ENCODE measurements at places on chromosomes 2 and 18.

DNA sequence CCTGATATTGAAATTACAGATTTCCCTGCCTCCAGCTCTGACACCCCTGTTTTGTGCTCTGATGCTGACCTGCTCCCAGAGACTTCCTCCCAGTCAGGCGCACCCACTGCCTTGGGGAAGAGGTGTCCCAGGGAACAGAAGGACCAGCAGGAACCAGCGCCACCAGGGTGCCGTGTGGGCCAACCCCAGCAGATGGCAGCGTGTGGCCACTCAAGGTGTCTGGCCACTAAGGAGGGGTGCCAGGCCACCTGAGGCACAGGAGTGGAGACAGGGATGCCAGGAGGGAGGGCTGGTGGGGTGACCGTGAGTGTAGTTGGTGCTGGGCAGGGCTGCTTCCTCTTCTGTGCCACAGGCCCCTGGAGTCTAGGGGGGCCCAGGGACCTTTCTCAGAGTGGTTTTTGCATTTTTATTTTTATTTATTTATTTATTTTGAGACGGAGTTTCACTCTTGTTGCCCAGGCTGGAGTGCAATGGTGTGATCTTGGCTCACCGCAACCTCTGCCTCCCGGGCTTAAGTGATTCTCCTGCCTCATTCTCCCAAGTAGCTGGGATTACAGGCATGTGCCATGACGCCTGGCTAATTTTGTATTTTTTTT lies 56.0 kb downstream of the TEX44 start:
- DNase-seq, result peak; percentile 32

- DNase-seq, result peak; percentile 51
Measured at GRCh38 chr2:153871231-153872221, at the start of gene GALNT13. Gene GALNT13, plus strand, starts transcription at chr2:153871922.

DNA sequence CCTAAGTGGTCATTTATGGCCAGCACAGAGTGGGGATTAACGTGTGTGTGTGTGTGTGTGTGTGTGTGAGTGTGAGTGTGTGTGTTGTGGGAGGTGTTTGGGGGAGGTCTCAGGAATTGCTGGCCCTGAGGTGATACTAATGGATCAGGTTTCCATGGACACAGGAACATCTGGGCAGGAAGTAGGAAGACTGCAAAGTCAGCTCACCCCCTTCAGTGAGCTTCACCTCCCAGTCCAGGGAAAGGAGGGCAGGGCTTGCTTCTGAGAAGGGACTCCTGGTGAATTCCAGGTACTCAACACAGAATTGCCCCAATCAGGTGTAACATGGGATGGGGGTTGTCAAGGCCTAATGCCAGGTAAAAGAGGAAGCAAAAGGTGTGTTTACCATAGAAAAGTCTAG lies 30.3 kb upstream of the IL1R1 start:
- no peak for DNase-seq

GRCh38 chr2:118019821-118020220 lies 6.0 kb upstream of the CCDC93 start:
- no peak for DNase-seq

DNA sequence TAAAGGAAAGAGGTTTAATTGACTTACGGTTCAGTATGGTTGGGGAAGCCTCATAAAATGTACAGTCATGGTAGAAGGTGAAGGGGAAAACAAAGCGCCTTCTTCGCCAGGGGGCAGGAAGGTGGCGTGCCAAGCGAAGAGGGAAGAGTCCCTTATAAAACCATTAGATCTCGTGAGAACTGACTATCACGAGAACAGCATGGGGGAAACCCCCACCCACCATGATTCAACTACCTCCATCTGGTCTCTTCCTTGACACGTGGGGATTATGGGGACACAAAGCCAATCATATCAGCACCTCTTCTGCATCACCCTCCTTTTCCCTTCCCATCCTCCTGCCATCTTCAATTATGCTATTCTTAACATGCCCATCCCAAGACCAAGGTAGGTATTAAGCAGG lies 29.9 kb upstream of the TANK start:
- DNase-seq, result no peak

DNA sequence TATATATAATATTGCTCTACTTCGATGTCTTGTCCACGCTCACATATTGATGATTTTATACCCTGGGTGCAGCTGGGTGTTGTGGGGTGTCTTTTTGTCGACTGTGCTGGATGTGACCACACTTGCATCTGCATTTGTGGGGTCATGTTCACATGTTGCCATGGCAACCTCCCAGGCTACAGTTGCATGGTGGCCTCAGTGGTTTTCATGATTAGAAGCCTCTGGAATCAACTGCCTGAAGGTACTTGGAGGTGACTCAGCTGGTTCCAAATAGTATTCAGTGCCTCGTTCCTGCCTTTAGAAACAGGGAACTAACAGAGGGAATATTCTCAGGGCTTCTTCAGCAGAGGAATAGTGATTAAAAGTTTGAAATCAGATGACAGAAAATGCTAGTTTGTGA lies 166.3 kb upstream of the NYAP2 start:
- no peak for DNase-seq

- no peak for DNase-seq
Measured at GRCh38 chr2:209958016-209958415, 44.4 kb upstream of the RPE start.

- no peak for DNase-seq
Measured at GRCh38 chr2:47869859-47870595, 36.3 kb downstream of the FBXO11 start.

DNA sequence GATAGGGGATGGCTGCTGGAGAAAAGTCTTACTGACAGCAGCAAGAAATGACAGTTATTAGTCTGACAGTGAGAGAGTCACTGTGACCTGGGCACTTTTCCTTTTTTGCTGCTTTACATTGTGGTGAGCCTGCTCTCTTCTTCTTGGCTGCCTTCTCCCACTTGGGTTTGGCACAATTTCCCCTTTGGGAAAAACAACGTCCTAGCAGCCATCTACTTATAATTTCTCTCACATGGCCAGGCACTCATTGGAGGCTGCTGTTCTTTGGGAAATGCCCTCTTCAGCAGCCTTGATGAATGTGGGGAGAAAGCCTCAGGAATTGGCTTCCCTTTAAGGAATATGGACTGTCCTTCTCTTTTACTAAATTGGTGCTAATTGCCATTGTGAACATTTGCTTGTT lies 60.4 kb upstream of the SLC1A4 start:
- no peak for DNase-seq

DNA sequence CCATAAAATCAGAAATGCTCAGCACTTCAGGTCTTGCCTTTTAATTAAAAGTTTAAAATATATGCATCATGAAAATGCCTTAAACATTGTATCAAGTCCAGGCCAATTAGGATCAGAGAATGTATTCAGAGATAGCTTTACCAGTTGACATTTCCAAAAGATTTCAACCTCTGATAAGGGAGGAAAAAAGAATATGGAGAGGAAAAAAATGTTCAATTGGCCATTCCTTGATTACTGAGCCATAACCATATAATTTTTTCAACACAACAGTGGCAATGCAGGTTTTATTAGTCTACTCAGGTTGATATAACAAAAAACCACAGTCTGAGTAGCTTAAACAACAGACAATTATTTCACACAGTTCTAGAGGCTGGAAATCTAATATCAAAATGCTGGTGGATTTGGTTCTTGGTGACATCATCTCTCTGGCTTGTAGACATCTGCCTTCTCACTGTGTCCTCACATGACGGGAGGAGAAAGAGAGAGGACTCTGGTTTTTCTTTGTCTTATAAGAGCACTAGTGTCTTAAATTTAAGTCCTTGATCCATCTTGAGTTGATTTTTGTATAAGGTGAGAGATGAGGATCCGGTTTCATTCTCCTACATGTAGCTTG lies 111.9 kb downstream of the IRS1 start:
- DNase-seq, result no peak

- no peak for DNase-seq
Measured at GRCh38 chr2:181772777-181773176, 92.5 kb upstream of the NEUROD1 start.

GRCh38 chr2:201357221-201357620 lies at the start of gene FLACC1:
Gene FLACC1, minus strand, starts transcription at chr2:201357345. Its CDS starts 5,941 bp downstream, at chr2:201351404.
- no peak for DNase-seq

DNA sequence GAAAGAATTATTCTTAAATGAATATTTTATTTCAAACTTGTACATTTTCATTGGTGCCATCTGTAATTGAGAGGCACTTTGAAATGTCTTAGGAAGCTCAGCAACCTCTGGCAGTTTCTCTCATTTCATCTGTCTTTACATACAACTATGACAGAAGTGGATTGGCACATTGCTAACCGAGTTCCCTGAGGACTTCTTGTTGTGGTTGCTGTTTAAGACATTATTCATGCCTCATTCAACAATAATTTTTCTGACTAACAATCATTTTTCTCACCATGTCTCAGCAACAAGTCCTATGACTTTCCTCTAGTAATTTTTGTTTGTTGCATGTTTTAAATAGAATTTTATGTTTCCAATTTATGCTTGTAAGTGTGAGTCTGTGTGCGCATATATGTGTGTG lies 284.0 kb upstream of the CWC22 start:
- DNase-seq, result no peak

DNA sequence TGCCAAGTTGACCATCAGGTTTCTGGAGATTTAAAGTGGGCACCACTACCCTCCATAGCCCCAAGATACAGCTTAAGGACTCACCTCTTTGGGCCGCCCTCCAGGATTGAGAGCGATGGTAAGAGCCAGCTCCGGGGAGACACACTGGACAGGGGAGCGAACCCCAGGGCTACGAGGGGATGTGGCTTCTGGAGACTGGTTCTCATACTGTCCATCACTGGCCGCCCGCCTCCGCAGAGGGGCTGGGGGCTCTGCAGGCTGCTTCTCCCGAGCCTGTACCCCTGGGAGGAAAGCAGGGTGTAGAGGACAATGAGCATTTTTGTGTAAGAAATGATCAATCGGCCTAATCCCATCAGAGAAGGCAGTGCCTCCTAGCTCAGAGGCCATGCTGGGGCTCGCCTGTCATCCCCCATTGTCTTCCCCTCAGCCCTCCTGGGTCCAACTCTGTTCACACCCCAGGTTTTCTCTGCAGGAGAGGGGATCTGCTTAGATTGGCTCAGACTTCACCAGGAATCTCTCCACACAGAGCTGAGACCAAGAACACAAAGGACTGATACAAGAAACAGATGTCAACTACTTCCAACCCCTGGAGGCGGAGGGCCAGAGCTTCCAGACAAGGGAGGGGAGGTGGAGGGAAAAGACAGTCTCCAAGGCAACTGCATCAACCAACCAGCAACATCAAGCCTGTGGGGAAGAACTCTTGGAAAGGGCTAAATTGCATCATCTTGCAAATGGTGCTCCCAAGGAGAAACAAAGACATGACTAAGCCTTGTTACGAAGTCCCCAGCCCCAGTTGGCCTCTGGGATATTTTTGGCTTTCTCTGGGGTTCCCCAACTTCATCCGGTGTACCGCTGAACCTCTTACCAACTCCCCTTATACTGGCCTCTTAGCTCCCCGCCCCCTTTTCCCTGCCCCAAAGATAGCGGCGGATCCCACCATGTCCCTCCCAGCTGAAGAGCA lies 166.6 kb downstream of the TNS1 start:
- DNase-seq, result no peak

DNA sequence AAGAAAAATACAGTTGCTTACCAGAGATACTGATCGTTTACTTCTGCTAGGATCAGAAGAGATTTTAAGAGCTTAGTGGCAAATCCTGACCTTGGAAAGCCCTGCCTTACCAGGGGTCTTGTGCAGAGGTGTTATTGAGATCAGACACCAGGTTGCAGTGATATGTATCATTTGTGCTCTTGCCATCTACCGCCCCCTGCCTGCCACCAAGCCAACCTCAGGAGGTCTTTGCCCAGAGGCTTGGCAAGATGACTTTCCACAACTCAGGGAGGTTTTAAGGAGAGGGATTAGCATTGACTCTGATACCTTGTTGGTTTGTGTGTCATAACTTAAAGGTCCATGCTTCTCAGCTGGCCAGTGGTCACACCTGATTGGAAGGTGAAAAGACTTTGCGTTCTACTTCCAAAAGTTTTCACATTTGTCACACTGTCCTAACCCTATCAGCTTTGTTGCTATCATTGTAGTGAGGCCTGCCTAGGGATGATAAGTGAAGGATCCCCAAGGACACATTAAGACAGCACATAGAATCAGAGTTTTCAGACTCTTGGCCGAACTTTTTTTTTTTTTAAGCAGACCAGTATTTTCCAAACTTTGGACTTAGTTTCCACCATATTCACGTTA lies 46.2 kb upstream of the MGAT5 start:
- DNase-seq, result peak; percentile 50

- DNase-seq, result no peak
Measured at GRCh38 chr2:228767196-228767595, 503.9 kb downstream of the PID1 start.

- DNase-seq, result no peak
Measured at GRCh38 chr18:35993013-35993412, 20.5 kb downstream of the RMP24 start.

DNA sequence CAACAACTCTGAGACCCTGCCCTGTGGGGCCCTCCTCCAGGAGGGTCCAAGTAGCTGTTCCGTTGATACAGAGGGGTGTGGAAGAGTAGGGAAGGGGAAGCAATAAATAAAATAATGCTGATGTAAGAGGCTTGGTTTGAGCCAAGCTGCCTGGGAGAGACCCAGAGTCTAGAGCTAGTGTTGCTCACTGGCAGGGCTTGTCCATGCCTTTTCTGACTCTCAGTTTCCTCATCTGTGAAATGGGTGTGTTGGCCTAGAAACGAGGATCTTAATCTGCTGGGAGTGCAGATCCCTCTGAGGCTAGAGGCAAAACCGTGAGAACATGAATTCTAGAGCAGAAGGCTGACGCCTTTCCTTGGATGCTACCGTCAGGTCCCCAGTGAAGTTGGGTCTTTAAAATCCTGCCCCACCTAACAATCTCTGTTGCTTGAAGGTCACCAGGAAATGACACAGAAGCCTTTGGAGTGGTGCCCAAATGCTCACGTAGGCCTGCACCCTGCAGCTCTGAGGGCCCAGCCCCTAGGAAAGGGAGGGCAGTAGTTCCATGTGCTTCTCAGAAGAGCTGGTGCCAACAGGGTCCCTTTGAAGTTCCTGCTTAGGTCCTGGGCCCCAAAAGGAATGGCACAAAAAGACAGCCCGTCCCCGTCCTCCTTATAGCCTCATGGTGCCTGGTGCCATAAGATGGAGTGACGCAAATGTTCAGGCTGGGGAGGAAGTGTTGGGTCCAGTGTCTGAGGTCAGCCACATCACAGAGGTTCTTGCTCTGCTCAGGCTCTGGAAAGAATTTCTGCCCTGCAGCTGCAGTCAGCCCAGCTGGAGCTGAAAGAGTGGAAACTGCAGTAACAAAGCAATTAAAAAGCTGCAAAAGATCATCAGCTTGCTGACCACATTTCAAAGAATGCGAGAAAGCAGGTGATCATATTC lies 73.2 kb upstream of the SMAD2 start:
- peak; percentile 31 for DNase-seq

DNA sequence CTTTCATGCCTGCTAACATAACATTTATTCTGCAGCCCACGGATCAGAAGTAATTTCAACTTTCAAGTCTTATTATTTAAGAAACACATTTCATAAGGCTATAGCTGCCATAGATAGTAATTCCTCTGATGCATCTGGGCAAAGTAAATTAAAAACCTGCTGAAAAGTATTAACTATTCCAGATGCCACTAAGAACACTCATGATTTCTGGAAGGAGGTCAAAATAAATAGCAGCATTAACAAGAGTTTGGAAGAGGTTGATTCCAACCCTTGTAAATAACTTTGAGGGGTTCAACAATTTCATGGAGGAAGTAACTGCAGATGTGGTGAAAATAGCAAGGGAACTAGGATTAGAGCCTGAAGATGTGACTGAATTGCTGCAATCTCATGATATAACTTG lies 77.6 kb downstream of the CCDC148 start:
- no peak for DNase-seq

Measured in AML-193 (cell line).